CD4-positive, CD25-positive, alpha-beta regulatory T cell (primary cell): ENCODE measurements at places on chromosomes 5 and 9. TPM values are rescaled to one million over a fixed set of nuclear protein-coding genes. Genes with fewer than 3 reads are reported as not detected.

Gene PCDHGA1
- polyA plus RNA-seq = not detected

Gene ZMYND19
- 6.3 TPM for polyA plus RNA-seq

Gene SEMA6A
- polyA plus RNA-seq = 0.38 TPM

Gene RNF44
- 3.0 TPM for polyA plus RNA-seq

Gene ARID3C
- not detected for polyA plus RNA-seq

Gene SLC34A1
- polyA plus RNA-seq = not detected

Gene DIRAS2
- polyA plus RNA-seq = not detected
